ENCODE measurements at places on chromosomes 16 and 17. TPM values are rescaled to one million over a fixed set of nuclear protein-coding genes. Genes with fewer than 3 reads are reported as not detected.
A peak's percentile ranks its signal among the peaks of the same experiment; 100 is the strongest.

HOXB3 gene
- 1.4 TPM for total RNA-seq

FBXW10B gene
- 3.2 TPM for total RNA-seq

ZNF768 gene
- total RNA-seq = 39.0 TPM

SGSH gene
- 10.2 TPM for total RNA-seq

ADAD2 gene
- not detected for total RNA-seq

KRTAP4-12 gene
- not detected for total RNA-seq

NOXO1 gene
- total RNA-seq = 0.84 TPM

SGF29 gene
- total RNA-seq = 23.8 TPM

SOST gene
- not detected for total RNA-seq

CTF1 gene
- total RNA-seq = 0.92 TPM

- no peak for DNase-seq
Measured at GRCh38 chr17:15957608-15958307, 12.8 kb downstream of the ADORA2B start.

- no peak for DNase-seq
Measured at GRCh38 chr17:33494151-33494550, 201.1 kb upstream of the ASIC2 start.

DNA sequence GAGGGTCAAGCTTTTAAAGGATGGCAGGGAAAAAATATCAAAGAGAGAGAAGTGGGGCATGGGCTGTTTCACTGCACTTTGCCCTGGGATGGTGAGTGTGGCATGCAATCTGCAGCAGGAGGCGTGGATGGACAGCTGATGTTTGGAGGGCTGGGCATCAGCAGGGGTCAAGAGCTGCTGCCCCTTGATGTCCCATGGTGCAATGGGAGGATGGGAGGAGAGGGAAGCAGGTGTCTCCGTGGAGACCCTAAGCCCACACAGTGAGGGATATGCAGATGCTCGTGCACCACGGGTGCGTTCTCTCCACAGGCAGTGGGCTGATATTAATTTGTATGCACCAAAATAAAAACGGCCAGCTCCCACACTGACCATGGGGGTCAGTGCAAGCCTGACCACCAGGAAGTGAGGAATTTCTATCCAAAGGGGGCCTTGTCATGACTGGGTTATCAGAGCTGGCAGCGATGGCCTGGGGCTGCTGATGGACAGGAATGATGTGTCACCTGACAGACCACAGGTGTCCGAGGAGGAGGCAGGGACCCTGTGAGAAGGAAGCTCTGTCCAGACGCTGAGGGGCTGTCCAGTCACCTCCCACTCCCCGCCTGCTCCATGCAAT is 183.6 kb downstream of the IRF8 start:
- no peak for DNase-seq

- DNase-seq = no peak
Measured at GRCh38 chr16:75218256-75219076, at the start of gene CTRB1. CTRB1 (plus strand) TSS chr16:75218988; CDS start chr16:75219008, 20 bp downstream.

DNA sequence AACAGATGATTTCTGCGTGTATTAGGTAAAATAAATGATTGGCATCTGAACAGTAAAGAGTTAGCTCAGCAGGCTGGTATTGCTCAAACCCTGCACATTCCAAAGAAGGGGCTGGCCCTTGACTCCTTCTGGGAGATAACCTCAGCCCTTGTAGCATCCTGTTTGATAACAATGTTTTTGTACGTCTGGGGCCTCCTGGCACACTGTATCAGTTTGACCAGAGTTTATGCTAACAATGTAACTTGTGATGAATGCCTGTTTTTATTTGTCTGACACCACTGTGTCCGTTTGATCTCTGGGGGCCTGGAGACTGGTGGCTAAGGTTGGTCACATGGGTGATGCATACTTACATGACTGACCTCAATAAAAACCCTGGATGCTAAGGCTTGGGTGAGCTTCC is 43.8 kb upstream of the NDRG4 start:
- no peak for DNase-seq

GRCh38 chr17:51941272-51941671 is 217.2 kb downstream of the CA10 start:
- DNase-seq = no peak

DNA sequence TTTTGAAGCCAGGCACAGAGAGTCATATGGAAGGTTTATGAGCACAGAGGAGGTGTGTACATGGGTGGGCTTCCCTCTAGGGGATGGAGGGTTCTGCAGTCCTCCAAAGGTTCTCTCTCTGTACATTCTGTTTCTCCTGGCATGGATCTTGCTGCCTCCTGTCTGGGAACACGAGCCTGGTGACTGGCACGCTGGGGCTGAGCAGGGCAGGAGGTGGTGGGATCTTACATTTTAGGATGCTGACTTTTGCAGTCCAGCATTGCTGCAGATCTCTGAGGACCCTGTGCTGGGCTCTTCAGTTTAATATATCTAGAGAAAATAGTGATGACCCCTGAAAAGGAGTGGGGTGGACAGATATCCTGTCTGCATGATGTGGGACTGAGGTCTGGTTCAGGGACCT is 23.0 kb downstream of the FOXL1 start:
- no peak for DNase-seq

DNA sequence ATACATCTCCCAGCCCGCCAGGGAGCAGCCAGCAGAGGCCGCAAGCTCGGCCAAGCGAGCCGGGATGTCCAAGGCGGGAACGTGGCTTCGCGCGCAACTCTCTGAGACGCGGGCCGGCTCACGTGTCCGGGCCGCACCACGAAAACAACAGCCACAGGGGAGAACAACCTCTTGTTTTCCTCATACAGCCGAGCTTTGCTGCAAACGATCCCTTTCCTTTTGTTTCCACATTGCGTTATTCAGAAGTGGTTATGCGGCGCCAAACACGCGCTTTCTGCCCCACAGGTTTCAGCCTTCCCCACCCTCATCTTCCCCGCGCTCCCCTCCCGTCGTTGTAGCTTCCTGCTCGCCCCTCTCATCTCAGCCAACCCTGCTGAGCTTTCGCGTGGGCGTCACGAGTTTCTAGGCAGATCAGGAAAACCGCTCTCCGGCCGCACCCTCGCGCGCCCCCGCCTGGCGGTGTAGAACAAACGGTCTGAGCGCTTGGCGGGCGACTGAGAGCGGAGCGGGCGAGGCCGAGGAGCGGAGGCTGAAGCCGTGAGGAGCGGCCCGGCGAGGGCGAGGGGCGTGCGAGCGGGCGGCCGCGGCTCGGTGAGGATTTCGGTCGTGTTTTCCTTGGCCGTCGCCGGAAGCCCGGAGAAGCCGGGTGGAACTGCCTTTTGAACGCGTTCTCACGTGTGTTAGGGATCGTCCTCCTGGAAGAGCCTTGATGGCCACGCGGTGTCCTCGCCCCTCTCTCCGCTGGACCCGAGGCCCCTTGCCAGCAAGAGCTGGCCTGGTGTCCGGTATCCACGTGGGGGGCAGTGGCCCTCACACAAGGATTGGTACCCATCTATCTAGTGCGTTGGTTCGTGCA is 6.6 kb upstream of the SMARCD2 start:
- DNase-seq = peak; percentile 91

DNA sequence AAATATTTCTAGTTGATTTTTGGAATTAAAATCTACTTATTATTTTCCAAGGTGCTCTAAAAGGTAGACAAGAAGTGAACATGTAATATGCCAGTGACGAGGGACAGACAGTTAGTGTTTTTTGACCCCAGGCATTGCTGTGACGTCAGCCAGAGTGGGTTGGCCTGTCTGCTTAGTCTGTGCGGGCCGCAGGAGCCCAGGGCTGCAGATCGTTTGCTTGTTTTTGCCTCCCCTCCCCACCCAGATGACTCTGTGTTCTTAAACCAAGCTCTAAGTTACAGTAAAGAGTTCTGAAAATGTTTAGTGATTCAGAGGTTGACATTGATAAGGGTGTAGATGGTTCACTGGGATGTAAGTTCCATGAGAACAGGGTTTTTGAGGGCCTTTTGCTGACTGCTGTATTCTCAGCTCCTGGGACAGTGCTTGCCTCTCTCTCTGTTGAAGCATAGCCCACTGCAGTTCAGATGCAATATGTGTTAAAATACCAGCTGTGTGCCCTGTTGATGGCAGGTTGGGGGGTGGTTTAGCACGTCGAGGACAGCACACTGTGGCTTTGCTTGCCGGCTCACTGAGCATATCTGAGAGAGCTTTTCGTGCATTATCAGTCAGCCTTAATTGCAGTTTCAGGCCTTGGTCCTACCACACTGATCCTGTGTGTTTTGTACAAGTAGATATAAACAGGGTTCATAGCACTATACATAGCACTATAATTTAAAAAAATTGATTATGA is 64.8 kb downstream of the SEC14L1 start:
- no peak for DNase-seq

DNA sequence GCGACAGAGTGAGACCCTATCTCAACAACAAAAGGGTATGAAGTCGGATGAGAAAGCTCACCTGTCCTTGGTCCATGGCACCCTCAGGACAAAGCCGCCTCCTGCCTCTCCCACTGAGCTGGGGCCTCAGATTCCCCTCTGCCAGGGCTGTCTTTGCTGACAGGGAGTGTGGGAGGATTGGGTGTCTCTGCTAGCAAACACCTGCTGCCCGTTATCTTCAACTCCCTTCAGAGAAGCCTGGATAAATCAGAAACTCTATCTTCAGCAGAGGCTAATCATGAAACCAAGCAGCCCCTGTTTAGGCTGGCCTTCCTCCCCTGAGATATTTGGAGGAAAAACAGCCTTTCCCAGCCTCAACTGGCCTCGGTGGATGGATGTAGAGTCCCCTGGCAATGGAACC is 36.3 kb upstream of the CDH1 start:
- no peak for DNase-seq

- DNase-seq = no peak
Measured at GRCh38 chr17:73091770-73092522, 542 bp downstream of the SLC39A11 start.

- DNase-seq = peak; percentile 70
Measured at GRCh38 chr17:55356434-55357328, 65.0 kb downstream of the MMD start.

- DNase-seq = no peak
Measured at GRCh38 chr17:58335779-58336455, 7.3 kb upstream of the TSPOAP1 start.

DNA sequence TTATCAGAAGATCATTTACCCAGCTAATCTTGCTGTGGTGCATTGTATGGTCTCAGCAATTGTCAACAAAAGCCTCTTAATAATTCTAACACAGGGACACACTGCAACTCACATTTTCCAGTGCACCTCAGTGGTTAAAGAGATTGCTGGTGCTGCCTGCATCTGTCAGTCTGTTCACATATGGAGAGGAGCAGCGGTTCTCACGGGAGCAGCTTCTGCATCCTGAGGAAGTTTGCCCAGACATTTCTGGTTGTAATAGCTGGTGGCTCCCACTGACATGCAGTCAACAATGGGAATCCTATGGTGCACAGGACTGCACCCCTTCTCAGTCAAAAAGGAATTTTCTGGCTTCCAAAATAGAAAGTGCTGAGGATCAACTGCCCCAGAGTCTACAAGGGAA is 7.8 kb downstream of the GGA2 start:
- DNase-seq = no peak

DNA sequence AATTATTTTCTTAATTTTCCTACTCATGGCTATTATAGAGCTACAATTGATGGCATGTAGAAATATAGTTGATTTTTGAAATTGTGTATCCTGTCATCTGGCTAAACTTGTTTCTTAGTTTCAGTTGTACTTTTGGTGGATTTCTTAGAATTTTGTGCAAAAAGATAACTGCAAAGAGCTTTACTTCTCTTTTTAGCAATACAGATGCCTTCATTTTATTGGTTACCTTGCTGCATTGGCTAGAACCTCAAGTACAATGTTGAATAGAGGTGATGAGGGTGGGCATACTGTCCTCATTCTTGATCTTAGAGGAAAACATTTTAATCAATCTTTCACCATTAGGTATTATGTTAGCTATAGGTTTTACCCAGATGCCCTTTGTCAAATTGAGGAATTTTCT is 67.9 kb downstream of the METRNL start:
- no peak for DNase-seq

DNA sequence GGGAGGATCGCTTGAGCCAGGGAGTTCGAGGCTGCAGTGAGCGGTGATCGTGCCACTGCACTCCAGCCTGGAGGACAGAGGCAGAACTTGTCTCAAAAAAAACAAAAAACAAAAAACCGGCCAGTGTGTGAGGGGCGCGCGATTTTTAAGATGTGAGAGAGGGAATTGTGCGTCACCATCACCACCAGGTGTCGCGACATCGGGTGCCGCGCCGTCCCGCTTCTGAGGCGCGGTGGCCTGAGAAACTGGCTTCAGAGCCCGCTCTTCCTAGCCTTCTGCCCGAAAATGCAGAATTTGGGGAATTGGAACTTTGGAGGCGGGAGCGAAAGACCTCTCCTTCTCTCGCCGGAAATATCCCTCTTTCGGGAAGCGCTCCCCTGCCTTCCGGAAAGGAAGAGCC is 524.8 kb downstream of the KCNJ18 start:
- DNase-seq = no peak

GRCh38 chr17:60506312-60506711 is 19.7 kb downstream of the APPBP2 start:
- no peak for DNase-seq

DNA sequence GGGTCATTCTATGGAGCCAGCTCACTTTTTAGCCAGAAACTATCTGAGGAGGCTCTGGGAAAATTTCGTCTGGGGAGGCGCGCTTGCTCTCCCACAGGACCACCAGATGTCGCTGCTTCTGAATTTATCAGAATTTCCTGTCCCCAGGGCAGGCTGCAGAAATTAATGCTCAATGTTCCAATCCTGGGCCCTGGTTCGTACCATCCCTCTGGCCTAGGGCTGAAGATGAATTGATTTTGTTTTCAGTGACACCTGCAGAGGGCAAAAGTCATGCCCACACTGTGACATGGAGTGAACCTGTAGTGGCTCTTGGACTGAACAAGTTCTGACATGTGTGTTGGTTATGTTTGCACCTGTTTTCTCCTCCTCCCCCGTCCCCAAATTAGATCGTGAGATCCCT is 482.6 kb downstream of the NPIPA7 start:
- peak; percentile 77 for DNase-seq

DNA sequence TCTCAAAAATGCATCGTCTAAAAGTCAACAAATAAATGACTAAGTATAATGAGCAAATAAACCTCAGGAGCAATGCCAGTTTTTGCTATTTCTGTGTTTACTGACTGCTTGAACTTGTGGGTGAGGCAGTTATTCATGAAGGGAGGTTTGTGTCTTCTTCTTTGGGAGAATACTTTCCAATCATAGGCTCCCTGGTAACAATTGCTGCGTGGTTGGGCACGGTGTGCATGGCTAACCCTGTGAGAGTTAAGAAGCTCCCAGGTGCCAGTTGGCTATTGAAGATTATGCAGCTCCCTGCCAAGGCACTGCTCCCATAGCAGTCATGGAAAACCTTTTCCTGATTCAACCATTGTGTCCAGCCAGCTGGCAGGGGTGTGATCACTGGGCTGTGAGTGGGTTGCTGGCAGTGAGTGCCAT is 775.9 kb upstream of the GOT2 start:
- DNase-seq = no peak

GRCh38 chr17:47792979-47793378 is 28.6 kb downstream of the OSBPL7 start:
- DNase-seq = no peak

- no peak for DNase-seq
Measured at GRCh38 chr17:44171931-44172455, 1.5 kb downstream of the ASB16 start.

GRCh38 chr16:75931043-75931442 is 204.8 kb upstream of the CPHXL start:
- DNase-seq = no peak

- no peak for DNase-seq
Measured at GRCh38 chr17:17994271-17995069, 21.8 kb downstream of the DRC3 start.
